ENCODE measurements at places on chromosomes 6 and 20.

DNA sequence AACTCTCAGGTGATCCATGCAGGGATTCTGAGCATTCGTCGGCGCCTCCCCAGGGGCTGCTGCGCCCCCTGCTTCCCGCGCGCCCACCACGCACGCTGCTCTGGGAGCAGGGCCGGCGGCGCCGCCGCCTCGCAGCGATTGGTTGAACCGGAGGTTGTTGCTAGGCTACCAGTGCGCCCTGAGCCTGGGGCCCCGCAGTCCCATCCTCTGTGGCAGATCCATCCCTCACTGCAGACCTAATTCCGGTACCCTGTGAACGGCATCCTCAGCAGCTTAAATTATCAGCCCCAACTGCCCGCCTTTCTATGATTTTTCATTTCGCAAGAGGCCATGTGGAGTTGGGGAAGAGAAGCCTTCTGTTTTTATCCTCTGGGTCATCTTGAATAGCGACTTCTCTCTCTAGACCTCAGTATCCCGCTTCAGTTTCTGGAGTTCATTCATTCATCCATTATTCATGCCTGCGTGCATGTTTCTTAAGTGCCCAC, 15.4 kb downstream of the PNPLA1 start:
- DNase-seq = no peak

- DNase-seq = no peak
Observed at GRCh38 chr6:27209659-27210269, 37.7 kb upstream of the PRSS16 start.

- DNase-seq = no peak
Observed at GRCh38 chr6:159754959-159755914, 6.6 kb upstream of the ACAT2 start.

DNA sequence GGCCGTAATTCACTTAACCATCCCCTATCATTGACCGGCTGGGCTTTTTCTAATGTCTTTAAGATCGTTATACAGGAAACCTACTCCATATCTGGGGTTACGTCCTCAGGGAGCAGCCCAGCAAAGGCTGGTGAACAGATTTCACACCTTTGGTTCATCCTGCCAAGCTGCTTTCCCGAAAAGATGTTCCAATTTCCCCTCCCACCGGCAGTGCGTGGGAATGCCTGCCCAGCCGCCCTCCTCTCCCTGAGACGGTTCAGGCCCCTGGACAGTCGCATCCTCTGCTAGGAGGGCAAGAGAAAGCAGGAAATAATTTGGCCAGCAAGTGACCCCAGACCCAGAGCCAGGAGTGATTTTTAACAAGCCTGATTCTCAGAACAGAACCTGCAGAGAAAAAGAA, 16.3 kb downstream of the SIRPA start:
- no peak for DNase-seq

- no peak for DNase-seq
Observed at GRCh38 chr6:6518631-6519427, 69.7 kb upstream of the LY86 start.

GRCh38 chr6:46876126-46876525, 45.6 kb downstream of the ADGRF5 start:
- DNase-seq = no peak

- no peak for DNase-seq
Observed at GRCh38 chr6:131731224-131731623, 20.4 kb upstream of the CTAGE9 start.

DNA sequence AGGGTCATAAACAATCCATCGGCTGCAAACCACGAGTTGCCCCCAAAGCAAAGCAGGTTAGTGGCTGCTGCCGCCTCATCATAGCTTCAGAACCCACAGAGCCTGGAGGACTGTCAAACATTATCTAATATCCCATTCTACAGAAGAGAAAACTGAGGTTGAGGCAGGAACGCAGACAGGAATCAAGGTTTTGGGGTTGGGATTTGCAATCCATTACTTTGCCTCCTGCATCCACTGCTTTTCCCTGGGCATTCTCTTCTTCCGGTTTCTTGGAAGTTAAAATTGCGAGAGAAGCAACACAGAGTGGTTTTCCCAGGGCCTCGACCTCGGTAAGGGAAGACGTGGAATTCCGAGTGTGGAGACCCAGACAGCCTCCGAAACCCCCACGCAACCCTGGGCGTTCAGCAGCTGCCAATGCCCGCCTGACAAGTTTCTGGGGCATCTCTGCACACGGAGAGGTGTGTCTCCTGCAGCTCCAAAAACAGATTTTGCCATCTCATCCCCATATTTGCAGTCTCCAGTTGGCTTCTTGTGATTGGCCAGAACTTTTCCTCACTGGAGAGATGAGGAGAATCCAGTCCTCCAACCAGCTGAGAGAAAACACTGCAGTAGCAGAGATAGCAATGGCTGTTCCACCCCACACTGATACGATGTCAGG, 45.5 kb upstream of the SNAP25 start:
- no peak for DNase-seq

DNA sequence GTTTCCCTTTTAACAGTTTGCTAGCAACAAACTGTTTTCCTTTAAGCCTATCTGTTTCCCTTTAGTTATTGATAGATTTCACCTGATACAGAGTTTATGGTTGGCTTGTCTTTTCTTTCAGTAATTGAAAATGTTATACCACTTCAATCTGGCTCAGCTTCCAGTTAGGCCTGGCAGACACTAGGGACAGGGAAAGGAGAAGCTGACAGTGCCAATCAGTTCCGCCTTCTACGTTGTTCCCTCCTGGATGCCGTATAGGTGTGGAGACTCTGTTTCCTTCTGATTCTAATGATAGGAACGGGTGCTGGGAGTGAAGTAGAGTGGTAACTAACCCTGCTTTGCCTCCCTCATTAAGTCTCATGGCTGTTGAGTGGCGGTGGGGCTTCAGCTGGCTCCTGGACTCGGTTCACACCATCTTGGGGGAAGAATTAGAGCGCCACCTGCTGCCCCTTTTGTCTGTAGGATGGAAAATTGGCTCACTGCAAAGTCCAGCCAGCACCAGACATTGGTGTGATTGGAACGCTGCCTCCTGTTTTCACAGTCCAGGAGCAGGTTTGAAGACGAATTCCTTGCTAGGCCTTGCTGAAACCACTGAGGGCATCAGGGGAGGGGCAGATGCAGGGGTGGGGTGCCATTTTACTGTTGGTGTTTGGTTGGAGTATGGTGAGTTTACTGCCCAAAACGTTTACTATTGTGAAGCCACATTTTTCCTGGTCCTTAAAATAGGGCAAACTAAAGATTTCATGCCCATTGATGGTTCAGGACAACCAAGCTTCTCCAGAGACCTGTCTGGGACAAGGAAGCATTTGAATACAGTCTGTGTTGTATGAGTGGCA, 1729.5 kb downstream of the GRIK2 start:
- DNase-seq = peak; percentile 6

- DNase-seq = no peak
Observed at GRCh38 chr6:5241252-5241651, 19.5 kb downstream of the LYRM4 start.

GRCh38 chr6:79127660-79128059, 49.6 kb upstream of the PHIP start:
- no peak for DNase-seq

- DNase-seq = peak; percentile 47
Observed at GRCh38 chr6:79713701-79714322, 82.7 kb downstream of the SH3BGRL2 start.

DNA sequence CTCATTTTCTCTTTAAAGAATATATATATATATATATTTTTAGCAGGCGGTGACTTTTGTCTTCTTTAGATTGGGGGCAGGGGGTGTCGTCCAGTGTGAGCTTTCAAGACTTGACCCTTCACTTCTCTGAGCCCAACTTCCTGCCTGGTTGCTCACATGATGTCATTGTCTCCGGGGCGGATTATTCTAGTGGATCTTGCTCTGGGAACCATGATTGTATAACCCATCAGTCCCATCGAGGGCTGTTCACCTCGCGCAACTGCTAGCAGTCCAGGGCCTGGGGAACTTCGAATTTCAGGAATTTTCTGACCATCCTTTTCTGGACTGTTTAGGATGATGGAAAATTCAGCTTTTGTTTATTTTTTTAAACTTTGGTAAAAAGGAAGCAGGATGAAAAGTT, 1.0 kb downstream of the IGF2R start:
- no peak for DNase-seq

DNA sequence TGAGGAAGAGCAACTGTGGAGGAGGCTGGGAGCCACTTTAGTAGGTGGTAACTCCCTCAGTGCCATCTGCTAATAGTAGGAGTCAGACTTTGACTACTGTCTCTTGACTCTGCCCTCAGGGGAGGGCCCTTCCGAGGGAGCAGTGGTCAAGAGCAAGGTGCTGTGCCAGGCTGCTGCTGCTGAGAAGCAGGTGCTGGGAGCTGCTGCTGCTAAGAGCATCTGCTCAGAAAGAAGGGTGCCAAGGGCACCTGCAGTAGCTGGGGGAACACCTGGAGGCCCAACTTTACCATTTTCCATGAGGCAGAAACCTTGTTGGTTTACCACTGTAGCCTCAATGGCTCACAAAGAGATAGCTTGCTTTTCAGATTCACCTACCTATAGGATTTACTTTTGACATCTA, 18.5 kb downstream of the GGTLC1 start:
- no peak for DNase-seq

- no peak for DNase-seq
Observed at GRCh38 chr6:158797331-158798310, 21.5 kb downstream of the EZR start.

- DNase-seq = no peak
Observed at GRCh38 chr6:105733556-105734162, 330.8 kb upstream of the PREP start.

- no peak for DNase-seq
Observed at GRCh38 chr6:115830895-115831294, 229.8 kb downstream of the FRK start.

DNA sequence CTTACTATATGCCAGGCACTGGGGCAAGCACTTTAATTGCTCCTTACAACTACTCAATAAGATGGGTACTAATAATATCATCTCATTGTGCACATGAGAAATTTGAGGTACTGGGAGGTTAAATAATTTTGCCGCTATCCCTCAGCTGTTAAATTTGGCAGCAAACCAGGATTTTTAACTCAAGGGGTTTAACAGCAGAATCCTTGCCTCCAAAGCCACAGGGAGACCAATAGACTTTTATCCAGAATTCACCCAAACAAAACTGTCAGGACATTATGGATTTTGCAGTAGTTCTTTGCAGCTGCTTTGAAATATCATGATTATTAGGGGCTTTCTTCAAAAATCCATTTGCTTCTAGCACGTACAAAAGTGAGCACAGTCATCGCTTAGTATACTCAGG, 136.2 kb downstream of the RPS12 start:
- DNase-seq = no peak

GRCh38 chr6:108463784-108464183, 96.9 kb upstream of the FOXO3 start:
- DNase-seq = no peak

DNA sequence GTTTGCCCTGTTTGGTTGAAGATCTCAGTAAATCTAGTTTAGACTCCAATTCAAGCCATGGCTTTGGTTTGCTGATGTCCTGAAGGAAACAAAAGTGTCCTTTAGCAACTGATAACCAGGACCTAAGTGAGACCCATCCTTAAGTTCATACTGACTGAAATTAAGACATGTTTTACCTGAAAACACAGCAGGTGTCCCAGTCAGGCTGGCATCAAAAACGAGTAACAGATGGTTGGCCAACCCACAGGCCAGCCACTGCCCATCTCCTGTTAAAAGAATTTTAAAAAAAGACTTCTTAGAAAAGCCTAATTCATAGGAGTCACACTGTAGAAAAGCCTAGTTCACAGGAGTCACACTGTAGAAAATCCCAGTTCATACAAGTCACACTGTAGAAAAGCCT, 58.3 kb downstream of the WDR27 start:
- DNase-seq = no peak

- peak; percentile 6 for DNase-seq
Observed at GRCh38 chr6:73519926-73520687, 725 bp downstream of the EEF1A1 start.

GRCh38 chr20:11726026-11726425, 191.7 kb upstream of the BTBD3 start:
- peak; percentile 5 for DNase-seq

GRCh38 chr6:27130668-27131428, 116.7 kb upstream of the PRSS16 start:
- no peak for DNase-seq

- DNase-seq = peak; percentile 11
Observed at GRCh38 chr20:23995905-23996666, 7.5 kb upstream of the GGTLC1 start.

- DNase-seq = no peak
Observed at GRCh38 chr6:79240509-79240908, 6.0 kb upstream of the HMGN3 start.

GRCh38 chr6:170053966-170054661, 236.8 kb downstream of the DLL1 start:
- no peak for DNase-seq

DNA sequence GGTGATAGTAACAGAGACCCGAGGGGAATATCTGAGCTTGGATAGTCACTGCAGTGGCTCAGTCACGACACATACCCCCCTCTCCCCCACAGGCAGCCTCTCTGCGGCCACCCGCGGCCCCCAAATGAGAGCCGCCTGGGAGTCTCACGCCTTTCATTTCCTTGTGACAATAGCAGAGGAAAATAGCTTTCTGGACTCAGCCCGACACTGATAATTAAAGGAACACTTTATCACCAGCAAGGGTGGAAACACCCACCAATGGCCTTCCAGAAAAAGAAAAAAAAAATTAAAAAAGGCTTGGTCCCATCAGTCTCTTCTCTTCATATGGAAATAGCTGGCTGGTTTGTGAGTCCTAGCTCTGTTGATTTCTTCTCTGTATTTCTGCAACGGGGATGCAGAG, 35.1 kb upstream of the KCNG1 start:
- DNase-seq = no peak

- peak; percentile 21 for DNase-seq
Observed at GRCh38 chr6:13924146-13924948, 405 bp upstream of the RNF182 start.

- no peak for DNase-seq
Observed at GRCh38 chr20:32930701-32931100, 72.0 kb downstream of the EFCAB8 start.

GRCh38 chr6:6515691-6516607, 72.6 kb upstream of the LY86 start:
- no peak for DNase-seq

DNA sequence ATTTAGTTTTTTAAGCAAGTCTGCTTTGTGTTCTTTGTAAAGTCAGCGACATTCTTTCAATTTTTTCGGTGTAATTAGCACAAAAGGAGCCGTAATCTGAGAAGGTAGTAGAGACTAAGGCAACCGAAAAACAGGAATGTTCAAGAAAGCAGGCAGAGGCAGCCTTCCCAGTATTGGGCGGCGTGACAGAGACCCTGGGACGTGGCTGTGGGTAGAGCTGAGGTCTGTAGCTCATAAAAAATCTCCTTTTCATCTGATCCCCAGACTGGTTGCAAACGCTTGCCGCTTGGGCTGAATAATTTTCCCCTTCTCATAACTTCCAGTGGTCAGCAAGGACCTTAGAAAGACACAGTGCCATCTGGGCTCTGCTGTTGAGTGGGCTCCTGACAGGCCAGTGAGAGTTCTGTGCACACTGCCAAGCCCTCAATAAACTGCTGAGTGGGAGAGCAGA, 30.8 kb downstream of the GNAS start:
- no peak for DNase-seq

DNA sequence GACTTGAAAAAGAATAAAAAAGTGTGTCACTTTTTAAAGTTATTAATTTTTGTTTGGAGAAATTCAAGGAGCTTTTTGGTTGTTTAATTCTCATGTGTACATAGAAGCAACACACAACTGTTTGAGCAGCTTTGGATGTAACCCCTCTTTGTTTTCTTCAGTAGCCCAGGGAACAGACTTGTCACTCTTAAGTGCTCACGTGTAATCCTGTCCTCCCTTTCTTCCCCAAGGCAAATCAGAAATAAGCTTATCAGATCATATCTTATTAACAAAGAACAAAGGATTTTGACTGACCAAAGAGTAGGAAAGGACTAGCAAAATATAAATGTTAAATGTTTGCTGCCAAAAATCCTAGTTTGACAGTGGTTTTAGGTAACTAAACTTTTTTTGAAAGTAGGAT, 7.3 kb upstream of the FLRT3 start:
- DNase-seq = no peak

Measured in NCI-H1694 (cell line).